ENCODE measurements at places on chromosomes 1 and 21.

DNA sequence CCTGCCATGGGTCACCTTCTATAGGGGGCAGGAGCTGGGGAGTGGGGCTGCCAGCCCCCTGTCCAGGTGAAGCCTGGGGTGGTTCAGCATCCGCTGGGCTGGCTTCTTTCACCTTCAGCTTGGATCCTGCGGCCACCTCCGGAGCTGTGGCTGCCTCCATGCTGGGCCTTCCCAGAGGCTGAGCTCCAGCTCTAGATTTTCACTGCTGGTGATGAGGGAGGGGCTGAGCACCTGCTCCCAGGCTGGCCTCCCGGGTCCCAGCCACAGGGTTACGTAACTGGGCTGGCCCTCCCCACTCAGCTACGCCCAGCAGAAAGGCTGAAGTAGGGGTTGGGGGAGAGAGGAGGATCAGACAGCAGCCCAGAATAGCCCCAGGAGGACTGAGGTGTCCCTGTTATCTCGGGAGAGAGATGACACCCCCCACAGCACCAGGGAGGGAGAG lies at the start of gene MYBPHL:
Gene MYBPHL (minus strand): TSS at position 180 of the 442 bp plus-strand sequence. CDS start 20 bp downstream, at position 160.
- no peak for DNase-seq

DNA sequence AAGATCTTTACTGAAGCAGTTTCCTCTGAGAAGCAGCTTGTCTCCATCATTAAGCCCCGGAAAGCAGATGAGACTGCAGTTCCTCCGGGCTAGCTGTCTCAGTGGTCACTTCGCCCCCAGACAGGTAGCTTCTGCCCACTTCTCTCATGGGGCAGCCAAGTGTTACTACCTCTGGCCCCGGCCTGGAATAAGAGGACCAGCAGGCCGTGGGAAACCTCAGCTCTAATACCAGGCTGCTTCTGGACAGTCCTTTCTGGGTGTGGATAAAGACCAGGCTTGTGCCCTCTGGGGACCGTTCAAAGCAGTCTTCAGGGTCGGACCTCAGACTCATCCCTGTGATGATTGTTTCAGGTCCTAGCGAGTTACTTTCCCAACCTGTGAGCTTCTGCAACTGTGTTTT lies 54.8 kb downstream of the RUNX3 start:
- DNase-seq: no peak

GRCh38 chr1:212254853-212255363 lies 30.3 kb upstream of the PPP2R5A start:
- no peak for DNase-seq

DNA sequence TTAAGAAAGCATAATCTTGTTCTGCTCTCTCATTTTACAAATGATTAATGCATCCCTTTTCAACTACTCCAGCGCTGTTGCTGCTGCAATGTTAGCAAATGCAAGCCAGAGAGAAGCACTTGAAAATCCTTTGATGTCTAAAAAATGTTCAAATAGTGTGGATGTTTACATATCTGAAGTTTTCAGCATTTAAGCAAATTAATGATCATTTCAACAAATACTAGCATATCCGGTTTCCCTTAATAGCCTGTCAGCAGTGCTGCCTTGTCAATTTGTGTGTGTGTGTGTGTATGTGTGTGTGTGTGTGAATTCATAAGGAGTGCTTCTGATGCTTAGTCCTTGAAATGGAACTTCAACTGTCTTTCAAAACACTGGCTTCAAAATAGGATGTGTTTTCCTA lies 48.1 kb upstream of the WNT2B start:
- no peak for DNase-seq

- DNase-seq: no peak
Measured at GRCh38 chr1:111921948-111922347, 67.5 kb downstream of the KCND3 start.
